ENCODE measurements at places on chromosomes 3 and 15.

GRCh38 chr3:64988188-64988587 is 300.4 kb upstream of the ADAMTS9 start:
- DNase-seq: no peak

DNA sequence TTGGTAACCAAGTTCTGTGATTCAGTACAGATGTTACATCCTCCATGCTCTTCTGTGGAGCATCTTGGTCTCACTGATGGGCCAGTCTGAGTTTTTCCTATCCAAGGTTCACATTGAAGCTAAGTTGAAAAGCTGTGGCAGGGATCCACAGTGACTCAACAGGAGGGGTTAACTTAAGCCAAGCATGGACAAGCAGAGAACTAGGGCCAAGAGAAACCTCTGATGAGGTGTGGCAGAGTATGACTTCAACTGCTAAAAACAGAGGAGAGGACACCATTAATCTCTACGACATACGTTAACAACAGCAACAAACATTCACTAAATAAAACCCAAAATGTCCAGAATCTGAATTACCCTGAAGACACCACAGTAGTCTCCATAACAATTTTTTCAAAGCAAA is 268.1 kb upstream of the UBE2E2 start:
- no peak for DNase-seq

- no peak for DNase-seq
Observed at GRCh38 chr3:98801043-98801747, 38.1 kb downstream of the ST3GAL6 start.

GRCh38 chr15:31605467-31605931 is 278.9 kb downstream of the KLF13 start:
- no peak for DNase-seq

GRCh38 chr15:40106203-40107161 is 2.2 kb downstream of the BMF start:
- no peak for DNase-seq

DNA sequence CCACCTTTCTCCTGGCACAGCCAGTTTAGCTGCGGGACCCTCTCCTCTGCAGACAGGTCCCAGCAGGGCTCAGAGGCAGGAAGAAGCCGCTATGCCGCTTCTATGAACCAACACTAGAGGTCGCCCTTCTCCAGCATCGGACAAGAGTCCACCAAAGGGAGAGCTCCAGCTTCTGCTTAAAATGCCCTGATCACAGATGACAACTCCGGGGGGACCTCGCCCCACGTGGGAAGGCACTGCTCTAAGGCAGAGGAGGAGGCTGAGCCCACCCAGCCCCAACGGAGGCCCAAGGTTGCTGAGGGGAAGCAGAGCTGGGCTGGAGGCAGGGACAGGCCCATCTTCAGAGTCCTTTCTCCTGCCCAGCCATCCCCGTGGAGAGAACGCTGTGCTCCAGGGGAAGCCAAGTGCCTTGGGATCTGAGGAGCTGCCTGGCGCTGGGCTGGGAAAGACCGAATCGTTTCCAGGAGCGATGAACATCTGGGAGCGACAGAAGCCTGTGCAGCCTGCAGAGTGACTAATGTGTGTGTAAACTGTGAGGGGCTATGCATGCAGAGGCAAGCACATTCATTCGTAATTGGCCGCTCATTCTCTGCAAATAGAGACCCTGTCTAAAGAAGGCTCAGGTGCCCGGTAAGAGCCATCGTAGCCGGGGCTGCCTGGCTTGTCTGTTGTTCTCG is 43.5 kb upstream of the BDH1 start:
- DNase-seq: peak; percentile 79

DNA sequence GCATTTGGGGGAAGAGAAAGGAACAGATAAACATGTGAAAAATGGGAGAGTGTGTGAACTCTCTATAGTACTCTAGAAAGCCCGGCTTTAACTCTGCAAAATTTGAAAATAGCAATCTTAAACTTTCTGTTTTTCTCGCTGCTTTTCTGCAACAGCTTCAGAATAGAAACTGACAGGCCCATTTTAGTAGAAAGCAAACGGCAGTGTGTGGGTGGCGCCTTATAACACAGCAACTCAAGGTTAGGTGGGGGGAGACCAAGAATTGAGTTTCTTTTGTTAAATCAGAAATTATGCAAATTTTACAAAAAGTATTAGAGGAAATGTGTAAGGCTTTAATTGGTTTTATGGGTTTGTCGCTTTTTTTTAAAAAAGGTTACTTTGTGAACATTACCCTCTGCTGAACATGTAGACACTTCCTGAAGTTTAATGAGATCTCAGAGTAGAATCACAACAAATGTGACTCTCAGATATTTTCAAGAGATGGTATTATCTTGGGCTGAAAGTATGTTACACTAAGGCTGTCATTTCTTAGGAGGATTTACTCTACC is 107.0 kb downstream of the PTPRG start:
- no peak for DNase-seq

DNA sequence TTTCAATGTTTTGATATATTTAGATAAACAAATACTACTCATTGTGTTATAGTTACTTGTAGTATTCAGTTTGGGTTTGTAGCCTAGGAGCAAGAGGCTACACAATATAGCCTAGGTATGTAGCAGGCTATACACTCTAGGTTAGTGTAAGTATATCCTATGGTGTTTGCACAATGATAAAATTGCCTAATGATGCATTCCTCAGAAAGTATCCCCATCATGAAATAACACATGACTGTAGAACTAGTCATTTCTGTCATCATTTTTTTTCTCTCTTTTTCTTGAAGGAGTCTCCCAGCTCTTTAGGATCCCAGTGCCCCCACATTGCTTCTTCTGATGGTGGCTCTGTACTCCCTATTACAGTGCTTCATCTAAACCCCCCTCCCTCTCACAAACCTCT is 157.7 kb upstream of the CADPS start:
- no peak for DNase-seq
